ENCODE measurements at places on chromosomes 4 and X.

DNA sequence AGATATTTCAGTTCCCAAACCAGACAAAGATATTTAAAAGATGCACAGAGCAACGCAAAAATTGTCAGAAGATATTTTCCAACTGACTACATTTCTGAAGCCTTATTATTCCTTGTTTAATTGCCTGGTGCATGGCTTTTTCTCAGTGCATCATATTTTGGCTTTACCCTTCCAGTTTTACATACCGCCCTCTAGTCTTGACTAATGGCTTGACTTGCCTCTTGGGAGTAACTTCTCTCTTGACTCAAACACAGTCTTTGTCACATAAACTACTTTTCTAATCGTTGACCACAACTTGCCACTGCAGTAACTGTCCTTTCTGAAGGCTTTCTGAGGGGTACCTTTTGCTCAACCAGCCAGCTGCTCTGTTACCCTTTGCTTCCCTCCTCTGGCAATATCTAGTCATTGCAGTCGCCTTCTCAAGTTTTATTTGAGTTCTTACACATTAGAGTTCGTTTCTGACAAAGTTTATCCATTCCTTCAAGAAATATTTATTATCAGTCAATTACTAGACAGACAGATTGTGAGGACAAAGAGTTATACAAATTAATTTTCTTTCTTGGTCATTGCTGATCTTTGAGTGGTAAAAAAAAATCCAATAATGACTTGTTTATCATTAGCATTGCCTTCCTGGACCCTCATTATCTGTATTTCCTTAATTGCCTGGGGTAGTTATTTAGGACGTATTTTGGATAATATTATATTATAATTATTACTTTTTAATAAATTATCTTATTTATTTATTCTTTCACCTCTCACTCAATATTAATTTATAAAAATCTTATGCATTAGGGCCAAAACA is 506.9 kb upstream of the PCDH10 start:
- DNase-seq = peak; percentile 9

DNA sequence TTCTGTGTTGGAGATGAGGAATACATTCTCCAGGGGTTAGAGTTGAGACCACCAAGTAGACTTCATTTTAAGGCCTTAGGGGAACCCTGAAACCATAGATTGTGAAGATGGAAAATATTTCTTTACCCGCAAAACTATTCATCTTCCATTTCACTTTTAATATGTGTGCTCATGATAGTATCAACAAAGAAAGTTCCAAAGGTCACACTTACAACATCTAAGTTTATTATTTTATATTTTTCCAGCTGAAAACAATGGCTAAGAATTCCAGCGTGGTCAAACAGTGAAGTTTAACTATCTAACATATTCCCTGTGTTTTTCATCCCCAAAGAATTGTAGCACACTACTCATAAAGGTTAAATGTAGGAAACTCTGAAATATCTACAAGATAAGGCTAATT is 214.5 kb upstream of the GIMD1 start:
- DNase-seq = no peak

DNA sequence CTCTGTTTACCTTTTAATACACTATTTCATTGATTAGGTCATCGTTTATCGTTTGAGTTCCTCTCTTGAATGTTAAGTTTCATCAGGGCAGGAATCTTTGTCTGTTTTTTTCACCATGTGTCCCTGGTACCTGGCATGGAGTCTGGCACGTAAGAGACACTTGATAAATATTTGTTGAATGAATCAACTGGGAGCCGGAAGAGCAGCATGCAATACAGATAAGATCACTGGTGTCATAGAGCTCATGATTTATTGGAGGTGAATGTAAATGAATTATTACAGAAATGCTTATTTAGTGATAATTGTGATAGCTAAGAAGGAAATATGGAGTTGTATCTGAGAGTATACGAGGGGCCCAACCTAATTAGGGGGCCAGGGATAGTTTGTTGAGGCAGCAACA is 62.8 kb downstream of the UCHL1 start:
- DNase-seq = no peak

DNA sequence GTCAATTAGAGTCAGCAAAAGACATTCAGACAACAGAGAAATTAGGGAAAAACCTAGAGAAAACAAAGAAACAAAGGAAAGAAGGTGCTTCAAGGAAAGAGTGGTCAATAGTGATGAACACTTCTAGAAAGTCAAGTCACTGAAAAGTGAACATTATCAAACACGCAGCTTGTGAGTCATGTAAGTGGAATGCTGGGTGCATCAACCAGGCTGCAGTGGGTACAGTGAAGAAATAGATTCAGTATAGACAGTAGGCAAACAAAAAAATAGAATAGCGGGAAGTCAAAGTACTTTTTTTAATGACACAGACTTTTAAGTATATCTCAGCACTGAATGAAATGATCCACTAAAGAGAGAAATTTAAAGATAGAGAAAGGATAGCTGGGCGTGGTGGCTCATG is 245.8 kb downstream of the ARHGAP24 start:
- no peak for DNase-seq

DNA sequence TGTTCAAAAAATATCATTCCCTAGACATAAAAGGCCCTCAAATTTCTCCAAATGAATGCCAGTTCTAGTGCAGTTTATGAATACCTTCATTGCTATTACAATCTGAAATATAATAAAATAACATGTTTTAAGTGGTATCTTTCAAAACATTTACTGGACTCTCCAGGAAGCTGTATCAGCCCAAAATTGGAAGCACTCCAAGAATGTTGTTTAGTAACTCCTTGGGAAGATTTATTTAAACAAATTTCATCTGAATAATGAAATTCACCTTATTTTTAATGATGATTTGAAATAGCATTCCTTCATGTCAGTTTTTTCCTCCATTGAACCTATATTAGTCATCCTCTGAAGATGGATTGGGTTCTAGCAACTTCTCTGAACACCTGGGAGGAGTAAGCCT is 217.2 kb upstream of the PCDH18 start:
- no peak for DNase-seq

- DNase-seq = no peak
Observed at GRCh38 chrX:106626789-106627188, 15.0 kb downstream of the RADX start.

- no peak for DNase-seq
Observed at GRCh38 chr4:165766018-165766417, 107.0 kb upstream of the TLL1 start.

GRCh38 chrX:39261446-39262147 is 460.3 kb downstream of the MID1IP1 start:
- peak; percentile 51 for DNase-seq

GRCh38 chr4:130545171-130545570 is 1449.2 kb downstream of the C4orf33 start:
- DNase-seq = no peak

GRCh38 chrX:84259868-84260267 is 71.9 kb upstream of the RPS6KA6 start:
- no peak for DNase-seq

- no peak for DNase-seq
Observed at GRCh38 chr4:181525634-181526033, 717.6 kb upstream of the TENM3 start.

DNA sequence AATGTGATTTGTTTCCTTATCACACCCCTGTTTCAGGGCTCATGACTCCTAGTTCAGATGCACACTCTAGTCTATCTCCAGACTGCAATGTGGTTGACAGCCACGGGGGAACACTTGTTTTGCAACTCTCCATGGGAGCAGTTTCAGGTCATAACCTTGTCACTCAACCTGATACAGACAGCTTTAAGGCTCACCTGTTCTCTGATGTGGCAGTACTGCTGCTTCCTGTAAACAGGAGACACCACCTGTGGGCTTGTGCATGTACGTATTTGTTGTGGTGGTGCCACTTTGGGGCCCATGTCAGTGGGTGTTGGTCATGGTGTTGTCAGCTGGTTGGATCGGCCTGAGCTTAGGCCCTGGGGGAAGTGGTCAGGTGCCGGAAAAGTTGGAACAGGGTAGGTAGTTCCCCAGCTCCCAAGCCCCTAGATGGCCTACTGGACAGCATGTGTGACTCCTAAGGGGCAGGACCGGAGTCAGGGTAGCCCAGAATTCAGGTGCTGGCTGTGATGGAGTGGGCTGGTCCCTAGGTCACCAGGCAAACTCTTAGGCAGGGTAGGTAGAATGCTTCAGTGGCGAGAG is 46.2 kb downstream of the FAM9B start:
- DNase-seq = no peak

DNA sequence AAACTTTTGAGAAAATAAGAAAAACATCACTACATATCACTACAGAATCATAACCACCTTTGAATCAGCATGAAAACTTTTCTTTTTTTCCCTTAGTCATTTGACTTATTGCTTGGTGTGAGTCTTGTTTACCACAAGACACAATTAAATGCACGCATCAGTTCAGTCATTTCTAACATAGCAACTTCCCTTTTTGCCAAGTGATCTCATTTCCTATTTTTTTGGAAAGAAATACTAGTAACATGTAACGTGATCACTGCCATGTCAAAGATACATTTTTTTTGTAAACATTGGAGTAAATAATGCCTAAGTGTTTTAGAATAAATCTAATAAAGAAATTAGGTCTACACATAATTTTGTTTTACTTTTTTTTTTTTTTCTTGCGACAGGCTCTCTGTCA is 5.1 kb upstream of the CXCL8 start:
- peak; percentile 97 for DNase-seq

- DNase-seq = no peak
Observed at GRCh38 chrX:148501386-148502066, 1.1 kb downstream of the AFF2 start.

DNA sequence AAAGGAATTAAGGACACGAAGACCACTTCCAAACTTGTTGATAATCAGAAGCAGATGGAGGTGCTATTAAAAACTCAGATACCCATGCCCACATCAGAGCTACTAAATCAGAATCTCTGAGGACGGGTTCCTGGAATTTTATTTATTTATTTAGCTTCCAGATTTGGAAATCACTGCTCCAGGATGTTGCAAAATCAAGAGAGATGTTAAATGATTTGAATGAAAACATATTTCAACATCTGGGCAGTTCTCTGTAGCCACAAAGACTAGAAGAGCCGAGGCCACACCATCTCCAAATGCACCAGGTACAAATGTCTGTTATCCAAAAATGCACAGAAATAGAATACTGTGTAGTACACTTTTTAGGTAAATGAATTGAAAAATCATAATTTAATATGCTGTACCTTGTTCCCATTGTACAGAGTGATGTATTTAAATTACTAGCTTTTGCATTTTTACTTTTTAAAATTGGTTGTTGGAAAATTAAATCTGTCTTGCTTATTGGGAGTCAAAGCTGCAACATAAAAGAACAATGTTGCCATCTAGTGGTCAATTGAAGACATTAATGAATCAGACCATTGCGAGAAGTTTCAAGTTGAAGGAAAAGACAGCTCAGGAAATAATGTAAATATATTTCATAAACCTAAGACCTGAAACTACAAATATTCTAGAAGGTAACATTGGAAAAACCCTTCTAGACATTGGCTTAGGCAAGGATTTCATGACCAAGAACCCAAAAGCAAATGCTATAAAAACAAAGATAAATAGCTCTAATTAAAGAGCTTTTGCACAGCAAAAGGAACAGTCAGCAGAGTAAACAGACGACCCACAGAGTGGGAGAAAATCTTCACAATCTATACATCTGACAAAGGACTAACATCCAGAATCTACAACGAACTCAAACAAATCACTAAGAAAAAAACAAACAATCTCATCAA is 151.3 kb upstream of the TTC29 start:
- peak; percentile 52 for DNase-seq

Measured in inflammatory macrophage (primary cell).